Activated naive CD8-positive, alpha-beta T cell treated with anti-CD3 and anti-CD28 coated beads, Interleukin-2, amount 50 U/mL, for 16 hours (primary cell): ENCODE measurements at places on chromosomes 13 and 19.

GRCh38 chr13:113297370-113298042 lies 467 bp downstream of the LAMP1 start:
- peak; percentile 20 for DNase-seq

- DNase-seq = no peak
Measured at GRCh38 chr19:48578891-48579290, 26.9 kb downstream of the SULT2B1 start.

GRCh38 chr13:46317120-46317519 lies 69.9 kb downstream of the RUBCNL start:
- no peak for DNase-seq

GRCh38 chr13:109630271-109630670 lies 156.1 kb downstream of the IRS2 start:
- no peak for DNase-seq

GRCh38 chr19:41001243-41001971 lies 10.3 kb downstream of the CYP2B6 start:
- no peak for DNase-seq

GRCh38 chr19:40739030-40739839 lies 11.0 kb downstream of the ACTMAP start:
- no peak for DNase-seq

- no peak for DNase-seq
Measured at GRCh38 chr19:54459282-54460229, 4.0 kb downstream of the LENG9 start.

DNA sequence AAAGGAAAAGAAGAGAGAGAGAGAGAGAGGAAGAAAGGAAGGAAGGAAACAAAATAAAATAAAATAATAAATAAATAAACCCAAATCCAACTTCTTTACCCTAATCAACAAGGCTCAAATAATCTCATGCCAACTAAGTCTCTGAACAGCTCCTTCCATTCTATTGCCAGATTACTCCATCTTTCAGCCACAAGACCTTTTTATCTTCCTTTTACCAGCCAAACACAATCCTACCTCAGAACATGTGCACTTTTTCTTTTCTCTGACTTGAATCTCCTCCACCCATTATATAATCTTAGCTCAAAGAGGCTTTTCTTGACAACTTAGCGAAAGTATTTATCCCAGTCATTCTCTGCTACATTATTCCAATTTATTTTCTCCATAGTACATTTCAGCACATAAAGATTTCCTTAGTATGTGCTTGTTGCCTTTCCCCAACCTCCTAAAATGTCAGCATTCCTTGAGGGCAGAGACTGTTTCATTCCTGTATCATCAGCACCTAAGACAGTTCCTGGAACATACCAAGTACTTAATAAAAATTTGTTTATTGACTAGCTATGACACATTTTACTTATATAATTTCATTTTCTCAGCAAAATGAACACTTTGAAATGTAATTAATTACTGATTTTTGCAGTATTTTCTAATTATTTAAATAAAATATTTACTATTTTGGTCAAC lies 33.5 kb upstream of the USPL1 start:
- no peak for DNase-seq

DNA sequence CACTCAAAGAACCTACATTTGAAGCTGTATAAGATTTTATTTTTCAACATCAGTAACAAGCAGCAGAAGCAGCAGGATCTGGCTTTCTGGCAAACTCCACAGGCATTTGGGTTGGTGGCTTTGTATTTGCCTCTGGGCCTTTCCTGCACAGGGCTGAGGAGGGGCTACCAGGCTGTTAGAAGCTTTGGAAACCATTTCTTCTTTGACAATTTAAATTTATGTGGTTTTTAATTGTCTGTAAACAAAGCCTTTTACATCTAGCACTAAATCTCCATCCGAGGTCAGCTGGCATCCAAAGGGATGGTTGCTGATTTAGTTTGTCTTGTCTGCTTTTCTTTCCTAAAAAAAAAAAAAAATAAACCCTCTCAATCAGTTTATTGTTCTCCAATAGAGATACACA lies 127.5 kb upstream of the OBI1 start:
- no peak for DNase-seq

GRCh38 chr13:46885018-46885417 lies 11.8 kb downstream of the HTR2A start:
- DNase-seq = no peak

DNA sequence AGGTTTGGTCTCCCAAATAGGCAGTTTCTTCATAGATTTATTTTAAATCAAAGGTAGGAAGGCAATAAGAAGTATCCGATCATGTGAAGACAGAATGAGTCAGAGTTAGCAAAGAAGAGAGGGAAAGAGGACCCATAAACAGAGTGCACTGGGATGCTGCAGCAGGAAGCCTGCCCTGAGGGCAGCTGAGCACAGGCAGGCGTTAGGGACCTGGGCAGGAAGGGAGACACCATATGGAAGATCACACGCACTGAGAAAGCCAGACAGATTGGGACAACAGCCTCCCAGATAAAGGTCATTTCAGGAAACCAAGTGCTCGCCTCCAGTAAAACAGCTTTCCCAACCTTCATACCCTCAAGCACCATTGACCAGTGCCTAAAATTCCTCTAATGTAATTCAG lies 598.0 kb downstream of the EFNB2 start:
- DNase-seq = no peak

DNA sequence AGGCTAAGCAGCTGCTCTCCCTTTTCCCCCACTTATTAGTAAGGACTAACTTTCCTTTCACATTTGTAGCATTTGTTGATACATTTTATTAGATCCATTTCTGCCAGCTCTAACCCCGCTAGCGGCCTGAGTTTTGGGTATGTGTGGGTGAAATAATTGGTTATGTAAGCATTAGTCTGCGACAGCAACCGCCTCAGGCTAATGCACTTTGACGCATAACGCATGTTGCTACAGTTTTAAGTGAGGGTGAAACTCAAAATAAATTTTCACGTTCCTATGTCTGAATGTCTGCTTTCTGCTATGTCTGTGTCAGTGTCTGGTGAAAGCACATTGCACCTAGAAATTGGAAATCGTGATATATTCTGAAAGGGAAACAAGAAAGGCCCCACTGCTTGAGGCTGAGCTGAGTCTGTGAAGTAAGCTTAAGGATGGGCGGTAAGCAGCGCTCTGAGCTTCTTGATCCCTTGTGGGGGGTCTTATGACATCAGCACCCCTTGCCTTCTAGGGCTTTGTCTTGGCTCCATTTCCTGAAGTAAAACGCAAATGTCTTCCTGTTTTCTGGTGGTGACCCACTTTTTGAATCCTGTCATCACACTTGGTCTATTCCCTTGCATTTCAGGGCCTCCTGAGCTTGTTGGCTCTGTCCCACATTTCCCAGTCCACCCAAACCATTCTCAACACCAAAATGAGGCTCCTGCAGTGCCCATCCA lies 648.3 kb upstream of the ARGLU1 start:
- DNase-seq = no peak

GRCh38 chr19:3041327-3041726 lies 12.2 kb upstream of the TLE2 start:
- DNase-seq = no peak

- no peak for DNase-seq
Measured at GRCh38 chr19:305240-306150, 14.3 kb upstream of the PLPP2 start.

GRCh38 chr13:48275507-48275906 lies 28.0 kb upstream of the RB1 start:
- no peak for DNase-seq

DNA sequence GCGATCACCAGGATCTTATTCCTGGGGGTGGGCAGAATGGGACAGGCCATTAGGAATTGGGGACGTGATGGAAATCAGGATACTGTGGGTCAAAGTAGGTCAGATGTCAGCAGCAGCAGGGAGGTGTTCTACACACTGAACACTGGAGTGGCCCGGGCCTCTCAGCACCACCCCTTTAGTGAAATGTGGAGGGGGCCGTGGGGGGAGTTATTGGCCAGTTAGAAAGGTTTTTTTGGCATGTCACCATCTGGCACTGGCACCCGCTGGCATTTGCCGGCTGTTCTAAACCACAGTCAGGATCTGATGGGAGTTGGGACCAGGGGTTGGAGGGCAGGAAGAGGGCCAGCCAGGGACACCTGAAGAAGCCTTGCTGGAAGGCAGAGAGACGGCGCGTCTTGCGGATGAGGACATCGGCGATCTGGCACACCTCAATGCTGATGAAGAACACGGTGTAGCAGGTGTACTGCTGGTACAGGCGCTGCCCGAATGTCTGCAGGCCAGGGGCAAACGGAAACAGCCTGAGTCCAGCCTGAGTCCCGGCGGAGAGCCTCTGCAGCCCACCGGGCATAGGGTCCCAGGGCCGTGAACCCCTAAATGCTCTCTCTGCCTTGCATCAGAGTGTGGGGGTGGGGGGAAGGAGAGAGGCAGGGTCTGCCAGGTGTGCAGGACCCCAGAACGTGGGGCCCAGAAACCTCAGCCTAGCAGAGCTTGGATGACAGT lies 5.8 kb downstream of the TMEM147 start:
- no peak for DNase-seq

DNA sequence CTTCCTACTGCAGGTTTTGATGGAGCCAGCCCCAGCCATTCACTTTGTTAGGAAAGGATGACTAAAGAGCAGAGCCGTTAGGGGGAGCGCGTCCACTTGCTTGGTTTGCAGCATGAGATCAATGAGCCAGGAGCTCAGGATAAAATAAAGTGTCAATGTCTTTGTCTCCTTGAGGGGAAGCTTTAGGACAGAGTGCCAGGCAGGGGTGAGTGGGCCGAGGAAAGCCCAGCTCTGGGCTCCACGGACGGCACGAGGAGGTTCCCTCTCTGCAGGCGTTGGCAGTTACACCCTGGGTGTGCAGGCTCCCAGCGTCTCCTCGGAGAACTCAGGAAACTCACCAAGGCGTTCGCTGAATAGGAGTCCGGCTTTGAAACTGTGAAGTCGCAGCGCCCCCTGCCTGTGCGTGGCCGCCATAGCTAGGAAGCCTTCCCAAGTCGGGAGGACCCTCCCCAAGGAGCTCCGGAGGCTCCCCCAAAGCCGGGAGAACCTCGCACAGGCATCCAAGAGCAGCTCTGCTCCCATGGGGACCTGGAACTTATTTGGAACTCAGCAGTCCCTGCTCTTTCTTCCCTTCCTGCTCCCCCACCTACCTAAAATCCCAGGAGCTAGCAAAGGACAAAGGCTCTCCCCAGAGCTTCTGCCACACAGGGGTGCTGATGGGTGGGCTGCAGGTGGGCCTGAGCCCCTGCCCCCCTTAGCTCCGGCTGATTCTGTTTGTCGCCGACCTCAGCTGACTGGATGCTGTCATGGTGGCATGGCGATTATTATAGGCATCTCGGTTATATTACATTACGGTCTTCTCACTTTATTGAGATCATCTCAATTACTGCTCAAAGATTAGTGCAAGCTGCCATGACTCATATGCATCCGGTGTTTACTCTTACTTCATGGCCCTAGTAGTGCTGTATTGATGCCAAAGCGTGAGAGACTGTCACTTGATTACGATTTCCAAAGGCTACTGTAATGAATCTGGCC lies 34.4 kb downstream of the GSX1 start:
- DNase-seq = peak; percentile 24

DNA sequence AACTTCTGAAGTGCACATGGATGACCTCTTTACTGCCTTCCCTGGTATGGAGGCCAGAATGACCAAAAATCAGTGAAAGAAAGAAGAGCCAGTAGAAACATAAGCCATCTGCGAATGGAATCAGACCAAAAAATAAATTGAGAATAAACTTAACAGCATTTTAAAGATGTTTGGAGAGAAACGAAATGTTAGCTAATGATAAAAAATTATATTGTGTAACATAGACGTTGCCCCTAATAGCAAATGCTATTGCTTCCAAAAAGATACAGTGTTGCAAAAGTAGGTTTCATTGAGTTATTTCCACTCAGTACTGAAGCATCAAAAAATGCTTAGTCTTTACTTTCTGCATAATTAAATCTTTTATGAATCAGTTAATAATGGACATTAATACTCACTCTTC lies 371.7 kb downstream of the LIG4 start:
- DNase-seq = no peak

DNA sequence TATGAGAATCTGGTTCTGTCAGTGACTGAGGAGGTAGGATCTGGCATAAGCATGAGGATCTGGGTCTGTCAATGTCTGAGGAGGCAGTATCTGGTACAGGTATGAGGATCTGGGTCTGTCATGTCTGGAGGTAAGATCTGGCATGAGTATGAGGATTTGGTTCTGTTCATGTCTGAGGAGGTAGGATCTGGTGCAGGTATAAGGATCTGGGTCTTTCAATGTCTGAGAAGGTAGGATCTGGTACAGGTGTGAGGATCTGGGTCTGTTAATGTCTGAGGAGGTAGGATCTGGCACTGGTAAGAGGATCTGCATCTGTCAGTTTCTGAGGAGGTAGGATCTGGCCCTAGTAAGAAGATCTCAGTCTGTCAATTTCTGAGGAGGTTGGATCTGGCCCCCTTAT lies 12.4 kb upstream of the PDCD2L start:
- no peak for DNase-seq

DNA sequence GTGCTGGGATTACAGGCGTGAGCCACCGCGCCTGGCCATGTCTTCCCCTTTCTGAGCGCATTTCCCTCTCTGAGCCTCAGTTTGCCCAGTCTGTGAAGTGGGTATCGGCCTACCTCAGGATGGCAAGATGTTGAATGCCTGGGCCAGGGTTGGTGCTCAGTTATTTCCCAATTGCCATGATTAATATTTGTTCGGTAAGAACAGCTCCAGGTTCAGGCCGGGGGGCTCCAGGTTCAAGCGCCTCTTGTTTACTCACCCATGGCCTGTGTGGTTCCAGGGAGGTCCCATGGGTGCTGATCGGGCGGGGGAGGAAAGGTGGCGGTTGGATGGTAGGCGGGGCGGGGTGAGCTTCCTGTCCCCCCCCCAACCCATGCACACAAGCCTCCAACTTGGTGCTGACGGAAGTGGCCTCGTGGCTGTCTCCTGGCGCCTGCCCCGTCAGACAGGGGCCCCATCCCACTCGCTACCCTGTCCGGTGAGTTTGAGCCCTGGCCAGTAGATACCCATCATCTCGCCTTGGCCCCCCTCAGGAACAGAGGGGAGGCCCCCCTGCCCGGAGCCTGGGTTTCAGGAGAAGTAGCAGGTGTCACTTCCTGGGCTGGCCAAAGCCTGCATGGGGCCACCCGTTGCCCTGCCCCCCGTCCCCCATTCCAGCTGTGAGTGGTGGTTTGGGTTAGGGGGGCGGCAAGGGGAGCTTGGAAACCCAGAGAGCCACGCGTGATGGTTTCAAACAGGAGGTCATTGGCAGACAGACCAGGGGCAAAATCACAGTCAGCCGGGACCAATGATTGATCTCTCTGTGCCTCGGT lies at the start of gene FCHO1:
Gene FCHO1 (plus strand): TSS at position 375 of the 809 bp plus-strand sequence. CDS start 3,688 bp downstream, outside the sequence.
- DNase-seq = peak; percentile 65

DNA sequence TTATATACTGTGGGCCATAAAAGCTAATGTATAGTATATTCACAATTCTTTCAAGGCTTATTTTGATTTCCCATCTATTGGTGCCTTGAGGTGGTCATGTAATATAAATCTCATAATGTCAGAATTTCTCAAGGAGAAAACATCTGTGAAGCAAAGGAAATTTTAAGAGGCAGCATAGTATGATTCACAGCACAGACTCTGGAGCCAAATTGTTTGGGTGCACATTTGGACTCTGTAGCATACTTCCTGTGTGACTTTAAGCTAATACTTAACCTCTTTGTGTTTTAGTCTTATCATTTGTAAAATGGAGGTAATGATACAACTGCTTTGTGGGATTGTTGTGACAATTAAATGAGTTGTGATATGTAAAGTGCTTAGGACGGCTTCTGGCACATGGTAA lies 67.6 kb downstream of the PIBF1 start:
- no peak for DNase-seq

GRCh38 chr13:44436589-44437337 lies 63.1 kb downstream of the SERP2 start:
- DNase-seq = peak; percentile 7
